ENCODE measurements at places on chromosomes 11 and 22. TPM values are rescaled to one million over a fixed set of nuclear protein-coding genes. Genes with fewer than 3 reads are reported as not detected.

DNA sequence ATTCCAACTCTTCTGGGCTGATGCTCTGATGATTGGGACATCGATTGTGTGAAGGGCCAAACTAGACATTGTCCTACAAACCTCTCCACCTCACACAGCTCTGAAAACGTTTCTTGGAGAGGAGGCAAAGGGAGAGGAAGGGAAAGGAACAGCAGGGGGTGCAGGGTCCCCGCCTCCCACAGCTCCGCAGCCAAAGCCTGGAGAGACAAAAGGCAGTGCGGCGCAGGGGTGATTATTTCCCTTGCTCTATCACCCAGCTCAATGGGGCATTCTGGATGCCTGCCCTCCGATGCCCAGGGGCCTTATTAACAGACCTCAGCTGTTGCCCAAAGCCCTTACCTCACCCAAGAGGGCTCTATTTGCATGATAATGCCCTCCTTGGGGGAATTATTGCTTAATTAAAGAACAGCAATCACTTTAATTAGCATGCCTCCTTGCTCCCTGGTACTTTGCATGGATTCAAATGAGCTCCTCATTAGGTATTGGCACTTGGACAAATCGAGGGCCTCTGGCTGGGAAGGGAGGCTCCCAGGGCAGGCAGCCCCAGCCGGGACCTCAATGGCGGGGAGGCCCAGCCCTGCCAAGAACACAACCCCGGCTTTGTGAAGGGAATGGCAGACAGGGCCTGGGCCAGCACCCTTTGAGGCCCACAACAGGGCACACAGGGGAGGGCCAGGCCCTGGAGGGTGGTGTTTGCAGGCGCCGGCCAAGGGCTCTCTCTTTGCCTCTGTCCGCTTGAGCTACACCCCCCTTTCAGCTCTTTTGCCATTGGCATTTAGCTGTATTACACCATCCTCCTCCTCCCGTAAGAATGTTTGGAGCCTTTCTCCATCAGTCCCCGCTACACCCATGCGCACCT, 19.8 kb upstream of the CDON start:
- DNase-seq: no peak

OR52H1 gene
- total RNA-seq: not detected

TPBGL gene
- 0.07 TPM for total RNA-seq

MYBPC3 gene
- not detected for total RNA-seq

GRCh38 chr11:85105868-85106267, 521.3 kb downstream of the DLG2 start:
- no peak for DNase-seq

RASL10A gene
- 0.73 TPM for total RNA-seq

- DNase-seq: no peak
Measured at GRCh38 chr11:2129308-2129698, 9.9 kb downstream of the IGF2 start.

Measured in pulmonary artery endothelial cell (primary cell).